ENCODE measurements at places on chromosomes 5 and 9.

DNA sequence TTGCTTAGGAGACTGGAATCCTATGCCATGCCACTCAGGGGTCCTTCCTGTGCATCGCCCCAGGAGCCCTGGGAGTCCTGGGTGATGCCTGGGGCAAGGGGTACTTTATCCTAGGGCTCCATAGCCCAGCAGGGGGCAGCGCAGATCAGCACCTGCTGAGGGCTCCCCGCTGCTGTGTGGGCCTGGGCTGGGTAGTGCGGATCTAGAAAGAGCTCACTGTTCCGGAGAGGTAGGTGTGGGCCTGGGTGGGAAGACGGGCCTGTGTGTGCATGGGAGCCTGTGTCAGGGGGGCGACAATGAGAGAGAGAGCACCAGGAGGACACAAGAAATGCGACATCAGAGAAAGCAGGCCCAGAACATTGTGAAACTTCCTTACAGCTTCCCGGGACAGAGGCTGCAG lies 11.4 kb upstream of the DAB2IP start:
- no peak for DNase-seq

DNA sequence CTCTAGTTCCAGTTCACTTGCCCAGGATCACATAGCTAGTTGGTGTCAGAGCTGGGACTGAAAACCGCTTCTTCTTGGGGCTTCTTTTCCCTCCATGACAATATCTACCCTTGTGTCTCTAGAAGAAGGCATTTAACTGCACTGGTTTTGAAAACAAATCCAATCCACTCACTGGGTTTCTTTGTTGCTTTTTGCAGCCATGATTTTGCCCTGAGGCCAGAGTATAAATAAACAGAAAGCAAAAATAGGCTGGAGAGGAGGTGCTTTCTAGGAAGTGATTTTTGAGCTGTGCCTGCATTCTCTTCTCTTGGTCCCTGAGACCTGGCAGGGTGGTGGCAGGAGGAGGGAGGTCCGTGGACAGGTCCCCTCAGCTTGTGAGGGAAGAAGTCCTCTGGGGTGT lies 6.9 kb upstream of the TRIO start:
- no peak for DNase-seq

- peak; percentile 26 for DNase-seq
Measured at GRCh38 chr5:53095931-53096525, 13.5 kb downstream of the MOCS2 start.

- DNase-seq: no peak
Measured at GRCh38 chr9:120363697-120364096, 216.3 kb downstream of the CDK5RAP2 start.

DNA sequence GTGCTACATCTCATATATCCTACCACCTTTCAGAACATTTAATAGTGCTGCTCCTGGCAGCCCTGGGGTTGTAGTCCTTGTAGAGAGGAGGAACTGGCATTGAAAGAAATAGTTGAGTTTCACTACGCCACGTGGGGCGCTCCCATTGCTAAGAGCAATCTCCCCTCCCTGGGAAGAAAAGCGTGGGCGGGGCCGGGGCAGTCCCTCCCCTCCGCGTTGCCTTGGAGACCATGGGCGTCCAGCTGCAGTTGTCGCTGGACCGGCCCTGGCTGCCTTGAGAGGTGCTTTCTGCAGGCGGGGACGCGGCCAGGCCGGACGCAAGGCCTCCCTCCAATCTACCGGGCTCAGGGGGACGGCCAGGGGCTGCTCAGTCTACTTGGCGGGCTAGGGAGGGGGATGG lies 368 bp upstream of the CCDC180 start:
- peak; percentile 8 for DNase-seq

GRCh38 chr5:141475625-141476131 lies at the start of gene PCDHGC3:
PCDHGC3 (plus strand) TSS chr5:141475966; CDS start chr5:141476117, 151 bp downstream.
- DNase-seq: peak; percentile 91

GRCh38 chr9:127987103-127987614 lies 6.4 kb upstream of the EEIG1 start:
- DNase-seq: no peak

DNA sequence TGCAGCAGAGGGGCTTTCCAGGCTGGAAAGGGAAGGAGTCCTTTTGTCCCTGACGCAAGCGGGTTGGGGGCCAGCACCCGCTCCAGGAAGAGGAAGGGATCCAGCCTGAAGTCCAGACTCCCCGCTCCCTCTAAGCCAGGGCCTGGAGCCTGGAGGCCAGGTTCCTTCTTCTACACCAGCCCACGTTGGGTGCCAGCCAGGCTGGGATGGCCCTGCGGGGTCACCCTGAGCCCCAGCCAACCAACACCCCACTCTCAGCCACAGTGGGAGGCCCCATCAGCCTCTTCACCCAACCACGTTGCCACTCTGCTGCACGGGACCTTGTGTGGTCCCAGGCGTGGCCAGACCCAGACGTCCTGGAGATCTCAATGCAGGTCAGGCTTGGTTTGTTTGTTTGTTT lies 970 bp upstream of the FUT7 start:
- no peak for DNase-seq

DNA sequence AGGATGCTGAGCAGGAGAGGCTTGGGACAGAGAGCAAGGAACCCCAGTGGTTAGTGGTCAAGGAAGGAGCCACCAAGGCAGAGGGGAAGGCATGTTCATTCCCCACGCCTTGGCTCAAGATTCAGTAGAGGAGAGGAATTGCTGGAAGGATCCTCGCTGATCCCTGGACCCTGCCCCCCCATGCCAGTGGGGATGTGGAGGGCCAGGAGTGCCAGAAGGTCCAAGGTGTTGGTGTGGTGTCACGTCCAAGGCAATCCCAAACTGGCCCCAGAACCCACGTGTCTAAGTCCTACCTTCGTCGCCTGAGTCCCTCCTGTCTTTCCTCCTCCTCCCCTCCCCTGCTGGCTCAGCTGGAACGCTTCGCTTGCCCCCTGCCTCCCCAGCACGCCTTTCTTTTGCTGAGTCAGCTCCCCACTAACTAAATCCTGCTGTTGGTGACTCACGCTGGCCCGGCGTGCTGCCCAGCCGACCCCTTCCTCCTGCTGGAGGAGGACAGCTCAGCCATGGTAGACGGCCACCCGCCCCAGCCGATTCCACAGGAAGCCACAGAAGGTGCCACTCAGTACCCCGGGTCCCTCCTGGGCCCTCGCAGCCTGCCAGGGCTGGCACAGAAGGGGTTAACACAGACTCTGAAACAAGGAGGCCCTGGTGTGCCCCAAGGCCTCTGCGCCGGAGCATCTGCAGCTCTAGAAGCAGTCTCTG lies 37.6 kb upstream of the ORM1 start:
- peak; percentile 78 for DNase-seq

DNA sequence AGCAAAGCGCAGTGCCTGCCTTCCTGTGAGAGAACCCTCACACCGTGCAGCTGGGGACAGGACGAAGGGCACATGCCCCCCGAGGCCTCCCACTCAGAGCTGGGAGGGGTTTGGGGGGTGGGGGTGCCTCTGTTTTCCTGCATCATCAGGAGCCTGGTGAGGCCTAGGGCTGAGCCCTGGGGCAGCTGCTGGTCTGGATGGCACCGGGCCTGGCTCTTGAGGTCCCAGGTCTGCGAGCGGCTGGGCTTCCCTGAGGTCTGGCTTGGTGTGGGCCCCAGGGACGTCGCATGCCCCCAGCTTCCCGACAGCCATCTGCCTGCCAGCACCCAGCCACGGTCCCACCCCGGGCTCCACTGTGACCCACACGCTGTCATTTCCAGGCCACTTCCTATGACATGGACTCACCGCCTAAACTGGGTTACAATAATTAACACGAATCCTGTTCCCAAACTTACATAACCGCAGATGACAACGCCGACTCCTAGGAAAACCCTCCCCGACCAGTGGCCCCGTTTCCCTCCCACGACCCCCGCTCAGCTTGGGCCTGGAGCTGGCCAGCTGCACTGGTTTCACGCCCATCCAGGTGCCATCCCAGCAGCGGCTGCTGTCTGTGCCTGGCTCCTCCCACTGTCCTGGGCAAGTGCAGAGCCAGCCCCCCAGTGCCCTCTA lies 8.7 kb downstream of the NACC2 start:
- DNase-seq: no peak

DNA sequence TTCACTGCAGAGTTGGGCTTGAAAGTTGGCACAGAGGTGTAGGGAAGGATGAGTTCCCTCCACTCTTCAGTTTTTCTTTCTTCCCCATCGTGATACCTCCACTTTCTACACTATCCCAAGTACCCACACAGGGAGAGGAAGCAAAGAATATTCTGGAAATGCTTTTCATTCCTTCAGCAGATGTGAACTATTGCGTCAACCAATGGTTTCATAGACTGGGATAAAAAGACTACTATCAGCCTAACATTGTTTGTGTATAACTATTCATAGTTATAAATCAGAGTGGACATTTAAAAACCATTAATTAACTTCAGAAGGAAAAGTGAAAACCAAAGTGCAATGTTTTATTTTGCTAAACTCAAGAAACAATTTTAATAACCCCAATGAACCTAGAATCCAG lies 63.6 kb upstream of the MAMDC2 start:
- no peak for DNase-seq

DNA sequence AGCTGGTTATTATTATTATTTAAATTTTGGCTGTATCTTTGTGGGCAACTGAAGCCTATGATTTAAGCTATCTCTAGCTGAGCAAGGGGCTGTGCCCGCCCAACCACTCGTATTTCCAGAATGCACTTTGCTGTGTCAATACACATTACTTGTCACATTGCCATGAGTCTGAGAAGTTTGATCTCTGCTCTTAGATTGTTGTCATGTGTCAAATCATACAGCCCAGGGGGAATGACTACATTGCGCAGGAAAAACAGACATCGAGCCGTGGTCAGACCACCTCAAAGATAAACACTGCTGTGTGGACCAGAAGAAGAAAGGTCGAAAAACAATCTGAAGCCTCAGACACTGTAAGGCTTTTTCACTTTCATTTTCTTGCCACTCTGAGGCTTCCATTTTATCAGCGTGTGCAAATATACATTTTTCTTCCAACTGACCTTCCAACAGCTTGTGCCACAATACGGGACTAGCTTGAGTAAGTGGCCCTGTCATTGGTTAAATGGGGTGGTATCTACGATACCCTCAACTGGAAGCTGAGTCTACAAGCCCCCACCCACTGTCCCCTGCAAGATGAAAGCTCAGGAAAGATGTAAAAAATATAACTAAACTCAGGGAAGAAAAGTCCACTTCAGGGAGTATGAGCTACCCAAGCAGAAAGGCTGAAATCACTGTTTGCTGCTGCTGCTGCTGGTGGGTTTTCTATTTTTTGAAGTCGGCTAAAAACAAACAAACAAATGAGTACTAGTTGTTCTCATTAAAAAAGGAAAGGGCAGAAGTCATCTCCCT lies 603.0 kb downstream of the BNC2 start:
- DNase-seq: no peak

DNA sequence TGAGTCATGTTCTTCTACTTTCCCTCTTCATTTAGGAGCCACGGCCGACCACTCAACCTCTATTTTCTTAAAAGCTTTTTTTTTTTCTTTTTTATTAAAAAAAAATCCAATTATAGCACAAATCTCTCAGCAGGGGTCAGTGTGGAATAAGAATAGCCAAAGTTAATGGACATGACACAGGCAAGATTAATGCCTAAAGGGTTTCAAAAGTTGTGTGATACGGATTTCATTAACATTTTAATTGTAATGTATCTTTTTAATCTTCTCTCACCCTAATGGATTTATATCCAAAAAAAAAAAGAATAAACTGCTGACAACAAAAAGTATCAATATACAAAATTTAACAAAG lies 5.4 kb downstream of the NACC2 start:
- no peak for DNase-seq

- no peak for DNase-seq
Measured at GRCh38 chr5:74085782-74086181, 459.8 kb downstream of the ARHGEF28 start.

DNA sequence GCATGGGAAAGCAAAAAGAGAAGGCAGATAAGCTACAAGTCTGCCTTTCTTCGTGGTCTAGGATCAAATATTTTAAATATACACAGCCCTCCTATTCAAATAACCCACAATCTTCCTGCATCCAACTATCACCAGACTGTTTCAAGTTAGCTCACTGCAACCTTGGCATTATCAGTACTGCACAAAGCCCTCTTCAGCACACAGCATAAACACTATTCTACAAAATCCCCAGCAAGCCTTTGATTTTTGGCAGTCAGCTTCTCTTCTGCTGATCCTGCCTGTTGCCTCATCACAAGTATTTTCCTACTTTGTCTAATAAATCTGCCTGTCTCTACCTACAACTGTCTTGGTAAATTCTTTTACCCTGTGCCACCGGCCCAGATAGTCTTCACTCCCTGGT lies 142.9 kb downstream of the COX7C start:
- no peak for DNase-seq

DNA sequence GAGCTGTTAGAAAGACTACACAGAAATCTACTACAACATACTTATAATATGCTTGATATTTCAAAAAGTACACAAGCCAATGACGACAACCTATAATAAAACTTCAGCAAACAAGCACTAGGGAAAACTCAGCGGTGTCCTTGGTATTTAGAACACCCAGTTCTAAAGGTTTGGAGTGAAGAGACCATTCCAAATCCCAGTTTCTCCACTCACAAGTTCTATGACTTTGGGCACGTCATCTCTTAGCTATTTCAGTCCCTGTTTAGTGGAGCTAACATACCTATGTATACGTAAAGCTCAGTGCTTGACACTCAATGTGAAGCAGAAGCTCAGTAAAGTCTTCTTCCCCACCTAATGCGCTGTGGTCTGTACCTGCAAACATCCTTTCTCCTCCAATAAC lies 52.8 kb downstream of the MLLT3 start:
- DNase-seq: no peak

- DNase-seq: no peak
Measured at GRCh38 chr5:111236995-111237394, 12.8 kb downstream of the CAMK4 start.

DNA sequence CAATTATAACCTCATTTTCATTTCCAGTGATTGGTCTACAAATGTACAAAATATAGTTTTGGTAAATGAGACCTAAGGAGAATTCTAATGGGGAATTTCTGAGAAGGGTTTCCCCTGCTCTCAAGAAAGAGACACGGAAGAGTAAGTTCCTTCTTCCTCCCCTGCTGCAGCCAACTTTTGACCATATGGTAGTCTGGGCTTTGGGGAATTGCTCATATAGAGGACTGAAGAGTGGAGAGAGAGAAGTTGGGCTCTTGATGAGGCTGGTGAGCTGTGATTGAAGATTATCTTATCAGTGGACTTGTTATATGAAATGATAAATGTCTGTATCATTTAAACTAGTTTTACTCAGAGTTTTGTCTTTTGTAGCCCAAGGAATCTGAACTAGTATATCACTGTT lies 4.3 kb upstream of the LNPEP start:
- DNase-seq: no peak
